NCI-H1105 treated with DMSO at 0.1 percent for 48 hours (cell line): ENCODE measurements at places on chromosomes 2 and 18.

DNA sequence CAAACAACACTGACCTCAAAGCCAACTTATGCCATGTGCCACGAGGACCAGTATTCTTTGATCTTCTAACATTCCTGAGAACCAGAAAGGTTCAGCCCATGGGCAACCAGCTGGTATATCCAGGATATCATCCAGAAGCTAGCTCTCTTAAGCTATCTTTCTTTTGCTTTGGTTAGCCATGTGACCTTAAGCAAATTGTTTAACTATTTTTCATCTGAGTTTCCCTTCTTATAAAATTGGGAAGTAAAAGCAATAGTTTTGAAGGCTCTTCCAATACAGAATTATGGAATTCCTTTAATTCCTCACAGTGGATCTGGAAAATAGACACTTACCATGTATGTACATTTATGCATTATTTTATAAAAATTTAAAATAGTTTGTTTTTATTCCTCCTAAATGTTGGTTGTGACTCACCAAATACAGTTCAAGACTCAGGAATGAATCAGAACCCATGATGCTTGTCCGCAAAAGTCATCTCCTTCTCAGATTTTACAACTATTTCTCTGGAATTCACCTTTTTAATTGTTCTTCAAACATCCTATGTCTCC is 435.7 kb downstream of the ZEB2 start:
- no peak for DNase-seq

GRCh38 chr2:32910883-32911598 is 35.7 kb upstream of the LTBP1 start:
- DNase-seq, result no peak

GRCh38 chr2:174802459-174802858 is 38.2 kb upstream of the CHRNA1 start:
- DNase-seq, result no peak

- no peak for DNase-seq
Measured at GRCh38 chr2:149719695-149720094, 132.1 kb upstream of the MMADHC start.

GRCh38 chr18:72652990-72653593 is 109.0 kb upstream of the CBLN2 start:
- no peak for DNase-seq

DNA sequence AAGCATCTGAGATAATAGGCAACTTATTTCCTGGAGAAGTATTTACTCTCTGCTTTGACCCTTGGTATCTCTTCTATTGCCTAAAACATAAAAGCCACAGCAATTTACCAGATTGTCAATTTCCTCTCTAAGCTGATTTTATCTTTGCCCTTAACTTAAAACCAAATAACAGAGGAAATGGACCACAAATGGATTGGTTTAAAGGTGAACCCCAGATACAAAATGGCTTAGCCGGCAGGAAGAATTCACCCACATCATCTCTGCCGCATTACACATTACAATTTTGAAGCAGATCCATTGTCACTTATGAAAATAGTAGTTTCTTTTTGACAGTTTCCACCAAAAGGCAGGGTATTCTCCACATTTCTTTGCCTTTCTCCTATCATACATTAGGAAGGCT is 585.8 kb upstream of the CHAC2 start:
- DNase-seq, result no peak

DNA sequence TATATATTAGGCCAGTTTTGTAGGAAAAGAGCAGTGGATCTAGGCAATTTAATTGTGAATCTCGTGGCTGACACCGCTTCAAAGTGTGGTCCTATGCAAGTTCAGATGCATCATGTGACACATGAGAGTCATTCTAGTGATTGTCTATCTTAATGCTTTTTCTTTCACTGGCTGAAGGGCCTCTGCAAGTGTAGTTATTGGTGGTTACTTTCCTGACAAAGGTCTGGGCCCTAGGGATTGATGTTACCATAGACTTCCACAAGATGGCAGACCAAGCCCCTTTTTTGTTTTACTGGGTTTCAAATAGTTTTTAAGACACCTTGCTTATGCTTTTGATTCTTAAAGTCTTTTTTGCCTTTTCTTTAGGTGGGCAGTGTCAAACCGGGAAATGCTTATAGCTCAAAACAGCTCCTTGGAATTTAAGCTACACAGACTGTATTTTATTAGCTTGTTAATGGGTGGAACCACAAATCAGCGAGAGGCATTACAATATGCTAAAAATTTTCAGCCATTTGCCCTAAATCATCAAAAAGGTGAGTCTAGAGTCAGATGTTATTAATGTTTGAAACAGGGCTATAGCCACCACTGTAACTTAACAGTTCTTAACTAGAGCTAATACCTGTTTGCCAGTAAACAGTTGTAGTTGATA is 25.9 kb downstream of the CD8A start:
- DNase-seq, result peak; percentile 39

DNA sequence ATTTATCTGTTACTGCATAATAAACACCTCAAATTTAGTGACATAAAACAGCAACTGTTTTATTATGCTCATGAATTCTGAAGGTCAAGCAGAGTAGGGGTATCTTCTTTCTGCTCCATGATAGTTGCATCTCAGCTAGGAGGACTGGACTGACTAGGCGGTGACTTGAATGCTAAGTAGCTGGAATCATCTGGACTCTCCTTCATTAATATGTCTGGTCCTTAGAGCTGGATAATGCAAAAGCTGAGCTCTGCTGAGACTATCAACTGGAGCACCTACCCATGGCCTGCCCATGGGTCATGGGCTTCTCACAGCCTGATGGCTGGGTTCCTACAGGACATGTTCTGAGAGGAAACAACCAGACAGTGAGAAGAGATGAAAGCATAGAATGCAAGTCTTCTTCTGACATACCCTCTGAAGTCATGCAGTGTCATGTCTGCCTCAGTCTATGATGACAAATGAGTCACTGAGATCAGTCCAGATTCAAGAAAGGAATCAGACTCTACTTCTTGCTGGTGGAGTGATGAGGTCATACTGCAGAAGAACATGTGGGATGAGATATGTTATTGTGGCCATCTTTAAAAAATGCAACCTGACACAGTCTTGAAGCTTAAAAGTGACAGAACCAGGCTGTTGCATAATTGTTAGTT is 174.2 kb upstream of the OSR1 start:
- DNase-seq, result no peak

- DNase-seq, result no peak
Measured at GRCh38 chr2:142291969-142292368, 161.2 kb upstream of the LRP1B start.

GRCh38 chr2:68946117-68946516 is 6.6 kb downstream of the GKN2 start:
- DNase-seq, result no peak

DNA sequence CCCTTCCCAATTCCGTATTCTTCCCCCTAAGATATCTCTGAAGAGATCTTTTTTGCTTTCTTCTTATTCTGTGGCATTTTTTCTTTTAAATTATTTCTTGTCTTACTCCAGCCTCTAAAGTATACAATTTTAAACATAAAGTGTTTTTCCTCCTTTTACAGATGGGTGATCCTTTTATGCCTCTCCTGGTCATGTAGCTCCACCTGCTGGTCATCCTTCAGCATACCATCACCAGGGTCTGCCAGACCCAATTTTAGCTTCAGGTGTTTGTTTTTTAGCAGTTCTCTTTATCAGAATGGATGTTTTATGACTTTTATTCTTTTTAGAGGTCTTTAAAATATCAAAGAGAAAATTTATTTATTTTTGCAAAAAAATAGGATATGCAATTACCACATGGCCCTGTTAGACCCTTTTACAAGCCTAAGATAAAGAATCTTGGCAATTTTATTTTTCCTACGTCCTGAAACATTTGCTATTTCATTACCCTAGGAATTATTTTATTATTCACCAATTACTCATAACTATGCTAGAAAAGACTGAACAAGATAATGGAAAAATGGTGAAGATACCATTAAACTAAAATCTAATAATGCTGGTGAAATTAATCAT is 55.5 kb downstream of the PIGN start:
- DNase-seq, result peak; percentile 66

GRCh38 chr2:39786761-39787522 is 7.9 kb upstream of the THUMPD2 start:
- no peak for DNase-seq

DNA sequence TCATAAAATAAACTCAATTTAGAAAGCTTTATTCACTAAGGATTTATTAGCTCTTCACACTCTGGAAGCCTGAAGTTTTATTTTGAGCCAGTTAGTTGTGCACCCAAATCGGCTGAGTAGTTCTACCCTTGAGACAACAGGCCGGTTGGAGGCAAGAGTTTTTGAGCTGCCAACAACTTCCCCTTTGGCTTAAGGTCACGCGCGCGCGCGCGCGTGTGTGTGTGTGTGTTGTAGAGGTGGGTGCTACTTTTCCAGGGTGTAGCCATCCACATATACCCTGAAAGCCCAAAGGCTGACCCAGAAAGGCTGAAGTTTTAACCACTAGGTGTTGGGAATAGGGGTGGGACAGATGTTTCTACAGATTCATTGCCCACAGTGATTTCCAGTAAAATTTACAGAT is 150.2 kb upstream of the LHCGR start:
- DNase-seq, result no peak

DNA sequence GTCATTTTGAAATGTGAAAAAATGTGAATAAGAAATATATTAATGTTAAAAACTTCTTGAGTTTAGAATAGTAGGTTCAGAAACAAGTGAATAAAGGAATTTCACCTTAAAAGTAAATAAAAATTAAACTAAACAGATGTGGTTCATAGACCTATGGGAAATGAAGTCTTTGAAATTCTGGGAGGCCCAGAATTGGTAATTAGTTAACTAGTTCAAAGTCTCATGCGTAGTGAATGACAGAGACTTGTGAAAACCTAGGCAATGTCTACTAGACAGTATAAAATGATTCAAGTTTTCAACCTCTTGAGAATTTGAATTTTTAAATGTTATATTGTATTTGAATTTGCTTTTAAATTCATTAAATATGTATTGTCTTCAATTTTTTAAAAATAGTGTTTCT is 32.6 kb upstream of the AAK1 start:
- DNase-seq, result no peak
